T47D (cell line): ENCODE measurements at places on chromosomes 12 and 14.

DNA sequence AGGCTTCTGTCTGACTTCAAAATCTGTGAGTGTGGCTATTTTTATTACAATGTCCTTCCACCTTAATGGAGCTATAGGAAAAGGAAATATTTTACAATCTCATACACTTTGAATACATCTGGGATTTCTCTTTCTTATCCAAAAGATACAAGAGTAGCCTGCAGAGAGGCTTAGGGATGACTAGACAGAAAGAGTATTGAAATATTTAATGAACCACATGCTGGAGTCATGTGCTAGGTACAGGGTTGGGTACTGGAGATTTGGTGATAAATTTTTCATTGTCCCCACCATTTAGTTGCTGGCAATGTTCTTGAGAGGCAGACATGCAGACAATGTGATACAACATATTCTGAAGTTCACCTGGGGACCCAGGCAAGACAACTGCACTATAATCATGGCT is 126.0 kb downstream of the PPFIA2 start:
- no peak for DNase-seq

DNA sequence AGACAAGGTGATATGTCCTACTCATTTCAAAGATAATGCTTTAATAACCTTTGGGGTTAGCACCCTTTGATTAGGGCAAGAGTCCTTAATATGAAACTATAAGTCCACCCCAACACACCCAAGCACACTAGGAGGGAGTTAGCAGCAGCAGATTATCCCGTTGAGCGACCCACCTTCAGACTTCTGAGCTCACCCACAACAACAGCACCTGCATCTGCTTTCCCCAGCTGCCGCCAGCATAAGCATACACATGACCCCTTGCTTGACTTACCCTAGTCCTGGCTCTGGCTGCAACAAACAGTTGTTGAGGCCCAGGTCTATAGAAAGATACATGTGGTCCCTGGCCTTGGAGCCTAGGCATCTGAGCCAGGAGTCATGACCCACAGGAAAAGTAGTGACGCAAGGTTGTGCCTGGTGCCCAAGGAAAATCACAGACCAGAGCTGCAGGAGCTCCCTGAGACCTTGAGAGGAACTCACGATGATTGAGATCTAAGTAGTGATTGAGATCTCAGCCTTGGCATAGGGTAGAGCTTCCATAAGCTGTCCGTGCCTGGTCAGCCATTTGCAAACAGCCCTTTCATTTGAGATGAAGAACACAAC is 19.0 kb downstream of the ZDHHC22 start:
- DNase-seq: no peak

- DNase-seq: no peak
Observed at GRCh38 chr14:75499084-75499875, 23.0 kb upstream of the BATF start.

DNA sequence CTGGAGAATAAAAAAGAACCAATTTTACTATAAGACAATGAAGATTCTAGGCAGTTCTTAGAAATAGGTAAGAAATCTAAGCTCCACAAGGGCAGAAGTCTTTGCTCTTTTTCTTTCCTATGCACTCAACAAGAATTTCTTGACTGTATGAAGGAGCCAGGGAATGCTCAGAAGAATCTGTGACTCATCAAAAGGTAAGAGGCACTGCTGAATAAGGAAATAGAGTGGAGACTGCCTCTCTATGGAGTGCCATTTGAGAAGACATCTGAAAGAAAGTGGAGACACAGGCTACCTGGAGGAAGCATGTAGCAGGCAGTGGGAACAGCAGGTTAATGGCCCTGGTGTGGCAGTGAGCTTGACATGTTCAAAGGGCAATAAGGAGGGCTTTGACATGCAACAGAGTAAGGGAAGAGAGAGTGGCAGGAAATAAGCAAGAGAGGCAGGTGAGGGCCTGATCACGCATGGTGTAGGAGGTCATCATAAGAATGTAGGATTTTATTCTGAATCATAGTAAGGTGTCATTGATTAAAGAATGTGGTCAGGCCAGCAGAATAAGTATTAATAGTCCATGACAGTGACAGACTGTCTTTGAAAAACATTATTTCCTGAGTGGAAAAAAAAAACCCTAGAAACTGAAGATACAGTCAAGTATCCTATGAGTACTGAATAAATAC is 446.7 kb upstream of the GARIN6 start:
- no peak for DNase-seq
